GM13977 (cell line): ENCODE measurements at places on chromosomes 11 and 22.

- no peak for DNase-seq
Observed at GRCh38 chr11:11472106-11472505, 119.1 kb upstream of the CSNK2A3 start.

DNA sequence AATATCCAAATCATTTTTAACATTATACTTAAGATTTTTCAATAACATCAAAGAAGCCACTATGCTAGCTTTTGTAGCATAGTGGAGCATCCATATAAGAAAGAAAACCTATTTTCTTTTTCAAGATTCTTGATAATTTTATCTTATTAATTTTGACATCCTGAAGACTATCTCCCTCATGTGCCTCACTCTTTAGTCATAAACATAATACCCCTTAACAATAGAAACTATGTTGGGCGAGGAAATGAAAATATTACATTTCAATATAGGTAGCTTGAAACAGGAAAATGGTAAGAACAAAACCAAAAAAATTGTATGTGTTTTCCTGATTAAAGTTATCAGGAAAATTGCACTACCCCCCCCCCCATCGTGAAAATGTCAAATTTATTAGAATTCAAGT lies 40.1 kb downstream of the ELMOD1 start:
- DNase-seq = no peak

- DNase-seq = no peak
Observed at GRCh38 chr11:58731819-58732218, at the start of gene GLYAT. Gene GLYAT, minus strand, starts transcription at chr11:58731943. Its CDS starts 7,447 bp downstream, at chr11:58724496.

DNA sequence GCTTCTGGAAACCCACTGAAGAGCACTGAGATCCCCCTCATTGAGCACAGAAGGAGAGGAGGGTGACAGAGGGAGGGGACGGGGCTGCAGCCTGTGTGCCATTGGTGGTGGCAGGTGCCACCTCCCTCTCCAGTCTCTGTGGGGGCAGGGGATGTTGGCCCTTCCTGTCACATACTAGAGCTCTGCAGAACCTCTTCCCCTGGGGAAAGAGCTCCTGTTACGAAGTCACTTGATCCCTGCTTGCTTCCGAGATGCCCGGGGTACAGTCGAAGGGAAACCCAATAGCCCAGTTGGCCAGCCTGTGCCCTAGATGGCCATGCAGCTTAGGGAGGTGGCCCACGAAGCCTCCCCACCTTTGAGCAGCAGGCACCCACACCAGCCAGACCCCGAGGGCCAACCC lies 29.4 kb downstream of the DAGLA start:
- no peak for DNase-seq

- DNase-seq = no peak
Observed at GRCh38 chr11:111086058-111086457, 159.5 kb upstream of the POU2AF2 start.

- no peak for DNase-seq
Observed at GRCh38 chr11:93988455-93988854, 32.7 kb upstream of the HEPHL1 start.

DNA sequence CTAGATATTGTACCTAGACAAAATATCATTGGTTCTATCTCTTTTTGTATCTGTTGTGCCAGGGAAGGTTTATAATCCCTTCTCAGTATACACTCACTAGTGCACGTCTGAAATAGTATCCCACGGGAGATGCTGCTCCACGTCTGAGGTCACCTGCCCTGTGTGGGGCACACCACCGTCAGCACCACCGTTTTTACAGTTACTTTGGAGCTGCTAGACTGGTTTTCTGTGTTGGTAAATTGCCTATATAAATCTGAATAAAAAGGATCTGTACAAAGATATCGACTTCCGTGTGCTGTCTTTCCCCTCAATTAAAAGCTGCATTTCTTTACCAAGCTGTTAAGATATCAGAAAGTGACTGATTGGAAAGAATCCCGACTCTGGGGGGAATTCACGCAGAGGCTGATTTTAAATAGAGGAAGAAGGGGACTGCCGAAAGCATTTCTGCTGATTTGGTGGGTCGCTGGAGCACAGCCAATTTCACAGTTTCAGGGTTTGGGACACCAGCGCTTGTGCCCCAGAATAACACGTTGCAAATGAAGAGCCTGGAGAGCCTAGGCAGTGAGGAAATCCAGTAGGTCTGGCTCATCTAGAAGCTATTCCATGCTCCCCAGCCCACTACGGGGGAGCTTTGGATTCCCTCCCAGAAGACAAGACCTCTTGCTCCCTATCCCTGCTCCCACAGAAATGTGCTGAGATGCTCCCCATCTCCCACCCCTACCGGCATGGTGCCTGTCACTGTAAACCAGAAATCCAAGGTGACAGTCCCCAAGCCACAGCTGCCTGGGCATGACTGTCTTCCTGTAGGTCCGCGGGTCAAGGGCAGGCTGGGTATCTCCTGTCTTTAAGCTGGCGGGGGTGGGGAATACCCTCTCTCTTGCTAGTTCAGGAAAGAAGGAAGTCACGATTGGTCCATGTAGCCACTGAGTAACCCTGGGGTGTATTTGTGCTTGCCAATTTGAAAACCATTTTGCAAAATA lies 12.7 kb upstream of the MYO18B start:
- DNase-seq = no peak

GRCh38 chr22:25923914-25924313 lies 181.9 kb downstream of the MYO18B start:
- no peak for DNase-seq

GRCh38 chr11:74559110-74559933 lies 33.1 kb upstream of the POLD3 start:
- DNase-seq = no peak

GRCh38 chr11:64358907-64359711 lies at the start of gene RPS6KA4:
Gene RPS6KA4, plus strand, starts transcription at chr11:64359162. Its CDS starts 74 bp downstream, at chr11:64359236.
- peak; percentile 96 for DNase-seq

GRCh38 chr11:72682858-72683243 lies 8.6 kb upstream of the PDE2A start:
- DNase-seq = no peak

DNA sequence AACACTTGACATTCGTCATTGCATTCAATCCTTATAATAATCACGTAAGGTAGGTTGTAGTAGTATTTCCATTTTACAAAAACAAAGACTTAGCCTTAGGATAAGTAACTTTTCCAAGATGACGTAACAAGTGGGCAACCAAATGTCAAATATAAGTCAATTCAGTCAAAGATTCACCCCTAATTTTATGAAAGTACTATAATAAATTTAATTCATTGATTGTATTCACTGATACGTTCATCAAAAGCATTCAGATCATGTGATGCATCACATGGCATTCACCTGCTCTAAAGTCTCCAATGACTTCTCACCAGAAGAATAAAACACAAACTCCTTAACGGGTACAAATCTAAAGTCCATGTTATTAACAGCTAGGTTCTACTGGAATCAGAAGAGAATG lies 2.1 kb downstream of the KIF18A start:
- no peak for DNase-seq

DNA sequence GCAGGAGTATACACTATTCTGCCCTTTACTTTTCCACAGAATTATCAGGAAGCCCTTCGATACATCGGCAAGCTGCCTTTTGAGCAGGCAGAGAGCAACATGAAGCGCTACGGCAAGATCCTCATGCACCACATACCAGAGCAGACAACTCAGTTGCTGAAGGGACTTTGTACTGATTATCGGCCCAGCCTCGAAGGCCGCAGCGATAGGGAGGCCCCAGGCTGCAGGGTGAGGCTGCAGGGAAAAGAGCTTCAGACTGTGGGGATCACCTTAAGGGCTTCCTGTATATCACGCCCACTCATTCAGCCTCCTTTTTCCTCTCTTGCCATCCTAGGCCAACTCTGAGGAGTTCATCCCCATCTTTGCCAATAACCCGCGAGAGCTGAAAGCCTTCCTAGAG lies 6.8 kb upstream of the HMBS start:
- DNase-seq = no peak

GRCh38 chr11:81331088-81331487 lies 1402.6 kb downstream of the FAM181B start:
- DNase-seq = no peak

GRCh38 chr11:66653123-66653522 lies 14.6 kb downstream of the RBM4 start:
- no peak for DNase-seq

DNA sequence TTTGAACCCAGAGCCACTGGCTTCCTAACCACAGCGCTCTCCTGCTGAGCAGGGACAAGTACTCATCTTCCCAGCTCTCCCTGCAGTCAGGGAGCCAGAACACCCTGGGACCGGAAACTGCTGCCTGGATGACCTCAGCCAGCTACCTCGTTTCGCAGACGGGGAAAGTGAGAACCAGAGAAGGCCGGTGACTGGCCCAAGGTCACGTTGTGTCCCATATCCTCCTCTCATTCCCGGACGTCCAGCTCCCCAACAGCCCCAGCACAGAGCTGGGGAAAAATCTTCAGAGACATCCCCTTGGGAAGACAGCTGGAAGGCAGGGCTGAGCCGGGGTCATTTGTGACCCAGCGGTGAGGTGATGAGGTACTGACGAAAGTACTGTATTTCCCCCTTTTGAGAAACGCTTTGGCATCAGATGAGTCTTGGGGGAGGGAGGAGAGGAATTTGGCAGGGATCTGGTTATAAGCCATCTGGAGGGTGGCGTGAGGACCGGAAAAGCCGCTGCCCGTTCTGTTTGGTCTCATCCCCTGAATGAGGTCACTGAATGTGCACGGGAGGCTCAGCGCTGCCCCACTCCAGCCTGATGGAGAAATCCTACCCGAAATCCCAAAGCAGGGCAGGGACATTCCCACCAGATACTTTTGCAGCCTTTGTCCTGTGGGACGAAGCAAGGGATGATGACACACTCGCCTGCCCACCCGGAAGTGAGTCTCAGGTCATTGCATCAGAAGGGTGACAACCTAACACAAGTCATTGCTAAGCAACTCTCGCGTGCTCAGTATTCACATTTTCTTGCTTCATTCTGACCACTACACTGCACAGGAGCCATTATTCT lies 41.1 kb downstream of the LIF start:
- DNase-seq = peak; percentile 15

DNA sequence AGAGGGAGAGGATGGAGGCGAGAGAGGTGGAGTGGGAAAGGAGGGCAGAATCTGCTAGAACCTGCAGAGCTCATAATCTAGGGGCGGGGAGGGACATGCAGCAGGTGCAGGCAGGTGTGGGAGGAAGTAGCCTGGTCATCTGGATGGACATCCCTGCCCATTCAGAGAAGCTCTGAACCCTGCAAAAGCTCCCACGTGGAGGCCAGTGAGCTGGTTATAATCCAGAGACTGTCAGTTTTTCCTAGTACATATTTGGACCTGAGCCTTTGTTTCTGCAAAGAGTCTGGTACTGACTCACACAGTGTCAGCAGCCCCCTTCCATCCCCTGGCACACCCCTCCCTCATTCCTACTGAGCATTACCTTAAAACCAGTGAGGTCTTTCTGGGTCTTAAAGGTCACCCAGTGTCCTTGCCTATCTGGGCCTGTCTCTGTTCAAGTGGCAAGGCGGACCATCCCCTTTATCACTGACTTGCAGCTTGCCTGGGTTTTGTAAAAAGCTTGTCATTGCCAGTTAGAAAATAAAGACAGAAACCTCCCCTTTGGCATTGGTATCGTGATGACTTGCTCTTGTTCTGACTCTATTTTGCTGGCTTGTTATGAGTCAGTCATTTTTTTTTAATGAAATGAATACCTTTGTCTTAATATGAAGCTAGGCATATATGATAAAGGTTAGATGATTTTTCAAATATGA lies 26.1 kb downstream of the PTPRJ start:
- DNase-seq = peak; percentile 73

DNA sequence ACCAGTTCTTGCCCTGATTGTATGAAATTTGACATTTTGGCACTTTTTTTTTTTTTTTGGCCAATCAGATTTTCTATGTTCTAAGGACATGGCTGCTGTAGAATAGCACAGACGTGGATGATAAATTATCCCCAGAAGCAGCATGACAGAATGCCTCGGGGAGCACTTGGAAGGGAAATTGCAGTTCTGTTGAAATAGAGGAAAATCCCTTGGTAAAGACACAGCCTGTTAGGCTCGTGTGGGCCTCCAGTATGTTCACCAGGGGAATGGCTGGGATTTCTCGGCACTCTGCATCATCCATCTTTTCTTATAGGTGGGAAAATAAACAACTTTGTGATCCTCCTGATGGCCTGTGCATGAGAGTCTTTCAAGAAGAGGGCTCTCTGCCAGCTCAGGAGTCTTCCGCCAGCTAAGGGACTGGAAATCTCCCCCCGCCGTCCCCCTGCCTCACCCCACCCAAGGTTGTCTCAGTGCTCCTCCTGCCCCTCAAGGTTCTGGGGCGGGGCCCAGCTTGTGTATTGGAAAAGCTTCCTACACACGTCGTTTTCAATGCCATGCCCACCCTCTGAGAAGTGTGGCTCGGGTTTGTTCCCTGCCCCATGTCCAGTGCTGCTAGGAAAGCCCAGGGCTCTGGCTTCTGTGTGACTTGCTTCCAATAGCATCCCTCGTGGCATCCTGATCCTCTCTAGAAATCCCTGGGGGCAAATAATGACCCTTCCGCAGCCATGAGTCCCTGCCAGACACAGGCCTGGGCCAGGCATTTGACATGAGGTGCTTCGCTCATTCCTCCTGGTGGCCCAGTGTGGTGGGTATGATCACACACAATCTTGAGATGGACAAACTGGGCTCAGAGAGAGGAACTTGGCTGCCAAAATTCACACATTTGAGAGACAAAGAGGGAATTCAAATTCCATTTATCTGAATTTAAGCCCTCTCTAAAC lies 70.6 kb upstream of the ATXN10 start:
- no peak for DNase-seq

DNA sequence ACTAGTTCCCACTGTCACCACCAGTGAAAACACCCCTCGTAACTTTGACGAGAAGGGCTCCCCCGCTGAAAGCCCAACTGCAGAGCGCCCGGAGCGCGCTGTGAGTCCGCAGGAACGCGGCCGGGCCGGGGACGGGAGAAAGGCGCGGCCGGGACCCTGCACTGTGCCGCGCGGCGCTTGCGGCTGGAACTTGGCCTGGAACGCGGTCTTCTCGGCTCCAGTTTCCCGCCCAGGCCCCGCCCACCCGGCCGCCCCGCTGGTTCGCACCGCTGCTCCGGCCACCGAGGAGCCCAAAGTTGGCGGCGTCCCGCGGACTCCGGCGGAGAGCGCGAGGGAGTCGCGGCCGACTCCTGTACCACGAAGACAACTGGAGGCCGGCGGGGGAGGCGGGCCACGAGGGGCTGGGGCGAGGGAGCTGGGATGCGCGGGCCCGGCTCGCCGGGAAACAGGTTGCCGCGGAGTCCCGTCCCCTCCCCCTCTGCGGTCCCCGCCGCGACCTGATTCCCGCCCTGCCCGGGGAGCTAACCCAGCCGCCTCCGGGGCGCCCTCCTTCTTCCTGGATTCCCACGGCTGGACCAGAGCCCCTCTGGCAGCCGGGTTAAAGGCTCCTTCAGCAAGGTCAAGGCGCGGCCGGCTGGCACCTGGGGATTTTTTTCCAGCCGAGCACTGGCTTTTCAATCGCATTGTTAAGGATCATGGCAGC lies 3.4 kb downstream of the TENM4 start:
- DNase-seq = peak; percentile 39
